ENCODE measurements at places on chromosomes 6 and 20.

GRCh38 chr6:25175196-25175595, 104.0 kb upstream of the CARMIL1 start:
- DNase-seq, result no peak

DNA sequence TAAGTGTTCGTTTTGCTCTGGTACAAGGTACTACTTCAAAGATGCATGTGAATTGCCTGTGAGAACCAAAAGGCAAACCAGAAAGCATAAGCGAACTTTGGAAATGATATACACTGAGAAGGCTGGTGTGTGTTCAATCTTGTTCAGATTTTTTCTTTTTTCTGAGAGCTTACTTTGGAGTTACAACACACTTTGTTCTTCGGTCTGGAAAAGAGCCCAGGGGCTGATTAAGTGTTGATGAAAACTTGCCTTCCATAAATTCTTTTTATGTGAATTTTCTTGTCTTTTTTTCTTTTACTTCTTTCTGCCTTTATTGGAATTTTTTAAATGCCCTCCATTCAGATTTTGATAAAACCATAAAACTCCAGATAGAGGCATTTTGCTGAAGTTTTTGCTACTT, 395.1 kb upstream of the SASH1 start:
- no peak for DNase-seq

GRCh38 chr6:153251326-153251725, 120.2 kb upstream of the RGS17 start:
- no peak for DNase-seq

DNA sequence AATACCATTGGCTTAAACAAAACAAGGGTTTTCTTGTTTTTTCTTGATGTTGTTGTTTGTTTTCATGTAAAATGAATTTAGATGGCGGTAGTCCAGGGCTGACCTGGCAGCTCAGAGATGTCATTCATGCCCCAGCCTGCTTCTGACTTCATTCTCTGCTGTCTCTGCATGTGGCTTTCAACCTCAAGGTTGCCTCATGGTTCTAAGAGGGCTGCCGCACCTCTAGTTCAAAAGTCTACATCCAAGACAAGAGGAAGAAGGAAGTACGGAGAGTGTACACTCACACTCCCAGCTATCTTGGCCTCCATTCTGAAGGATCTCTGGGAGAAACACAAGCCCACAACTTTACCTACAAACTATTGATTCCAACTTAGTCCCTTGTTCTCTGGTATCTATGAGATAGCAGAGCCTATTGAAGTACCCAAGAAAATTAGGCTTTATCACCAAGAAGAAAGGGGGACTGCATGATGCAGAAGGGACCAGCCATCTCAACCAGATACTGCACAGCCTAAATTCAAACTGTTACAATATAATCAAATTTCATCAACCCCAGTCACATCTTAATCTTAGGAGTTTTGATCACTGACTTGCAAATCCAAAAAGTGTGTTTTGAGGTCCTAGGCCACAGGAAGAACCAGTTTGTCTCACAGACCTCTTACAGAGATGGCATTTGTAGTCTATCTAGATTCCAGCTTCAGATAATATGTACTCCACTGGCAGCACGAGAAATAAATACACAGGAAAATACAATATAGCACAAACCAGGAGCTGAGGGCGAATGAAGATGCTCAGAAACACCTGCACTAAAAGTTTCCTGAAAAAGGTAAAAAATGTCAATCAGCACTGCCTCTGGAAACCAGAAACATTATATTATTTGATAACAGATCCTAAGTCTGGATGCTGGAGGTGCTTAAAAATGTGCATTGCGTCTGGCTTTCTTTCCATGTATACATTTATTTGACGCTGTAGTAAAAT, 866 bp upstream of the BTN3A3 start:
- DNase-seq, result no peak

- DNase-seq, result no peak
These were observed 33.8 kb upstream of the IGF2R start for GRCh38 chr6:159935065-159935464.

- DNase-seq, result no peak
These were observed 49.7 kb upstream of the ENPP4 start for GRCh38 chr6:46080111-46080510.

DNA sequence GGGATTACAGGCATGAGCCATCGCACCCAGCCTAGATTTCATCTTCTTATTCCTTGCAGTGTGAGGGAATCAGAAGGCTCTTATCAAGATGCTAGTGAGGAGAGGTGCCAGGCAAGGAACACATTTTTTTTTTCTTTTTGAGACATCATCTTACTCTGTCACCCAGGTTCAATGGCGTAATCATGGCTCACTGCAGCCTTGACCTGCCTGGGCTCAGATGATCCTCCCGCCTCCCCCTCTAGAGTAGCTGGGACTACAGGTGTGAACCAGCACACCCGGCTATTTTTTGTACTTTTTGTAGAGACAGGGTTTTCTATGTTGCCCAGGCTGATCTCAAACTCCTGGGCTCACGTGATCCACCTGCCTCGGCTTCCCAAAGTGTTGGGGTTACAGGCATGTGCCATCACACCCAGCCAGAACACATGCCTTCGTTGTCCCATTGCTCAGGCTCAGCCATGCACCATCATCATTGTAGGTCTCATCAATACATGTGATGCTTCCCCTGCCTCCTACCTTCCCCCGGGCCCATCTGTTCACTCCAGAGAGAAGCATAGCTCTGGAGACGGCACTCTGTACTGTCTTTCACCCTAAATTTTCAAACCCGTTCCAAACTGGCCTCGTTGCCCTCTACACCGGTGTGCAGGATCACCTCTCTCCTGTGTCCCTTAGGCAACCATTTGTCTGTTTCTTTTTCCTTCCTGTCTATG, 10.1 kb downstream of the FLOT1 start:
- DNase-seq, result no peak

GRCh38 chr20:11454966-11455799, 462.5 kb upstream of the BTBD3 start:
- DNase-seq, result no peak

DNA sequence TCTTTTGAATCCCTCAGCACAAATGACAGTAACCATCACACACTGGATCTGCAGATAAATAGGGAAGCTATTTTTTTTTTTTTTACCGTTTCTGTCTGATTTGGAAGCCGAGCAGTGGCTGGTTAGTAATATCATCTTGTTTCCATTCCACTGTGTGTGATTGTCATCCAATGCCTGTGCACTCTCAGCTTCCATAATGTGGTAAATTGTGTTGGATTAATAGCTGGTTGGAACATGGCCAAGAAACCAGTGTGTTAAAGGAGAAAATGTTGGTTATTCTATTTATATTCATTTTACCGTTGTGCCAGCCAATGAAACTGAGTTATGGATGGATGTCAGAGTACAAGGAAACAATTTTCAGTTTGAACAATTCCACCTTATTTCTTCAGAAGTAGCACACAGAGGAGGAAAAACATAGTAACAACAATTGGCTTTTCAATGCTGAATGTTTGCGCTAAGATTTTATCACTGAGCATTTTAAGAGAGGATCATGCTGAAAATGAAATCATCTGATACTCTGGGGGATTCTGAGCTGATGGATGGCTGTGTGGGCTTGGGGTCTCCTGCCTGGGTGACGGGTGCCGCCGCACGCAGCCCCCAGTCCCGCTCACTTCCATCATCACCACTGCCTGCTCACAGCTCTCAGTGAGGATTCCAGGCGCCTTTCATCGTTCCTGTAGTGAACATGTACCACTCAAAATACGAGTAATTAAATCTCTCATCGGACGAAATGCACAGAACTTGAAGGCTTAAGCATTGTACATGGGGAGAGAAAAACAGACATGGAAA, 40.7 kb upstream of the EXOC2 start:
- no peak for DNase-seq

DNA sequence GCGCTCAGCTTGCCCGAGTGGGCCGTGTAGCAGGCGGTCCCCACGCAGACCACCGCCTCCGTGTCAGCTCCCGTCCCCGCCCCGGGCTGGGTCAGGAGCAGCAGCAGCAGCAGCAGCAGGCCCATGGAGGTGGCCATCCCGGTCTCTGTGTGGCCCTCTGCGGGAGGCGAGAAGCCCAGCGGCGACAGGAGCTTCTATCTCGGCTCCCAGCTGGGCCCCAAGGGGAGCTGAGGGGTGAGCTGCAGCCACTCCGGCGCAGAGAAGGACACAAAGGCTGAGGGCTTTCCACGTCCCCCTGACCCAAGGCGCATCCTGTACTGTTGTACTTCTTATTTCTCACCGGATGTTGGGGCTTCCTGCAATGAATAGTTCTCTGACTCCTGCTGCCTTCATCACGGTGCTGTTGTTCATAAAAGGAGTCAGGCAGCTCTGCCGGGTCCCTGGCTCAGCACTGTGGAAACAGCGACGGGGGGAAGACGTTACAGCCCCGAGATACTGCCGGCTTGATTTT, at the start of gene CD93:
TSS of gene CD93 (minus strand) at position 269 of the 511 bp plus-strand sequence. CDS start at position 137, 132 bp downstream.
- DNase-seq, result no peak

DNA sequence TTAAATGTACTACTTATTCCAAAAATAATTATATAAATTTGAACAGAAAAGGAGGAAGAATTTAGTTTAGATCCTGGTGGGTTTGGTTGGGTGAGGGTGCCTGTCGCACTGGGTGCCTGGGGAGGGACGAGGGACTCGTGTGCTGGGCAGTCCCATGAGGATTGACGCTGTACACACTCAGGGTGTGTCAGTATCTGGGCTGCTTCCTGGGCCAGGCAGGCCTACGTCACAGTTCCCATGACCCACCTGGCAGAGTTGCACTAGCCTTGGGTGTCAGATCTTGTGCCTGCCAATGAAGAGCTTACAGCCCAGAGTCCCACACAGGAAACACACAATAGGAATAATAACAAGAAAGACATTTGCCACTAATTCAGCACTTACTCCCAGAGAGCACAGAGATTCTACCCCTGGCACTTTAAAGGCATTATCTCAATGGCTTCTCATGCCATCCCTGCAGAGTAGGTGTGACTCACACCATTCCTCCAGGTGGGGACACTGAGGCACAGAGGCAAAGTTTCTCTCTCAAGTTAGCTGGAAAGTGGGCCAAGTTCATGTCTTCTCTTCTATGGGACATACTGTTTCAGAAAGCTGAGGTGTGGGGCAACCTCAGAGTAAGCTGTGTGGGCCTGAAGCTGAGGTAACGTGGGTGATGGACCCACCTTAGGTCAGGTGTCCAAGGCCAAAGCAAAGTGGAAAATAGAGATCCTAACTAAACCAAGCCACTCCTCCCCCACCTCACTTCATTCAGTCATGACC, 1.3 kb upstream of the SDCBP2 start:
- DNase-seq, result peak; percentile 49

GRCh38 chr20:34574426-34574825, 15.9 kb downstream of the MAP1LC3A start:
- no peak for DNase-seq

DNA sequence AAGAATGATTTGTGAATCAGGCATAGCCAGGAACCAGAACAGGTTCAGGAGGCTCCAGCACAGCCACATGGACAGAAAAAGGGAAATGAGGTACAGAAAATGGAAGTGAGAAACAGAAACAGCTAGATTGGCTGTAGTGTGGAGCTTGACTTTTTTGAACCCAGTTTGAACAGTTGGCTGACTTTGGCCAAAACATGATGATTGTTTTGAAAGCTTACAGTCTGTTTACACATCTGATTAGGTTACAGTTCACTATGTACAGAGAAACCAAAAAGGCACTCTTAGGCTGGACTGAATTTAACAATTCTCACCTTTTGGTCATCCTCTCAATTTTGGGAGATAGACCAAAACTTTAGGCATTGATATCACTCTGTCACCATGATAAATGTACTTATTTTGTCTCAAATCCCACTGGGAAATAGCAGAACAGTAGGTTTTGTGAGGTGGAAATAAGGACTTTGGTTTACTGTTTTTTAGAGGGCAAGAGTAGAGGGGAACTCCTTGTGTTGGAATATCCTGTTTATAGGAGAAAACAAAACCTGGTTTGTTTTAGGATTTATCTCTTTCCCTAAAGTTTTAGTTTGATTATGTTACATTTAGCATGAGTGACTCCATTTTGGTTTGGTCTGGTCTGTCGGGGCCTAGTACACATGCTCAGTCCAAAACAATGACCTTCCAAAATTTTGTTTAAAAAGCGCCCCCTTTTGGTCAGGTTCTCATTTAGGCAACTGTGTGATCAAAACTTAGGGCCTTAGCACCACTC, 123.1 kb downstream of the OLIG3 start:
- no peak for DNase-seq

GRCh38 chr20:53891306-53891894, 179.0 kb downstream of the BCAS1 start:
- DNase-seq, result no peak

- no peak for DNase-seq
These were observed 766 bp upstream of the TBC1D22B start for GRCh38 chr6:37256692-37257319.

GRCh38 chr6:98678481-98678880, 155.9 kb upstream of the POU3F2 start:
- DNase-seq, result no peak

DNA sequence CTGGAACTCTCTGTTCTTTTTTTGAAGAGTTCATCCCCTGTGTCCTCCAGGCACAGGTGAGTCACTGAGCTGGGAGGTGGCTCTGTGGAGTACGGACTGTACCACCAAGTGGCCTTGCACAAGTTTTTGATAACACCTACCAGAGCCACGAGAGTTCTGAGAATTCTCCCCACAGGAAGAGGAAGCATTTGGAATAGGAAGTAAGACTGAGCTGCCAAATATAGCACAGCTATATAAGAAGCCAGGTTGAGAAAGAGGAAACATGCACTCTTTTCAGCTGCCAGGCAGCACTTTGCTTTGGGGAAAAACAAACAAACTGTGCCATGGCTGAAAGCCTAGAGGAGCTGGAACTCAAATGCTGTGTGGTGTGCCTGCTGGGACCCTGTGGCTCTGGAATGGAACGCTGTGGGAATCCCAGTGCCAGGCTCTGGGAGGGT, 70.8 kb upstream of the RIPOR2 start:
- no peak for DNase-seq

DNA sequence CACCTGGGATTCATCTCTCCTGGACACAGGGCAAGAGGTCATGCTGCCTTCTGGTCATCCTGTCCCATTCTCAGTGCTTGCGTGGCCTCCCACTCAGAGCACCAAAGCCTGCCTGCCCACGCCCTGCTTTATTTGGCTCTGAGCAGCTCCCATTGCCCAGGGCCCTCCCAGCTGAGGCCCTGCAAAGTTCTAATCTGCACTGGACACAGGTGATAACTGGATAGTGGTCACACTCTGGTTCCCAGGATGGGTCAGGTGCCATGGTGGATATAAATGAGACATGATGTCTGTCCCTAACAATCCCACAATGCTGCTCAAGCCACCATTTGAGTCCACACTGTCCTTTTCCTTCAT, 39.5 kb downstream of the CPXM1 start:
- no peak for DNase-seq

DNA sequence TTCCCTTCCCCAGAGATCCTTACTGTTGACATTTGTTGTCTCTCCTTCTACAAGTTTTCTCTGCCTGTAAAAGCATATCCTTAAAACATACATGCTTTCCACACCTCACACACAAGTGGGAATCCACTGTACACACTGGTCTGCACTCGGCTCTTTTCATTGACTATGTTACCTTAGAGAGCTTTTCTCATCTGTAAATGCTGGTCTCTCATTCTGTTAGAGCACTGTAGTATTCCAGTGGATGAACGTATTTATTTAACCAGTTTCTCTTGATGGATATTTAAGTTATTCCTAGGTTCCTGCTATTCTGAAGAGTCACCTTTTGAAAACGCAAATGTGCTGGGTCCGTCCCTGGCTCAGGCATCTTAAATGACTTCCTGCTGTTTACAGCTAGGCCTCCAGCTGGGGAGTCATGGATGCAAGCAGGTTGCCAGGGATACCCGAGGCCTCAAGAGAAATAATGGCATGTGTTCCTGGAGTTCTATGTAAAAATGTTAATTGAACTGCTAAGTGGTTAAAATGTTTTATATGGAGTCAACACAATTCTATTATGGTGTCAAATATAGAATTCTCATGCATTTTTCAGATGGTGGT, 61.1 kb upstream of the TGM3 start:
- no peak for DNase-seq

All from activated CD4-positive, alpha-beta T cell treated with anti-CD3 and anti-CD28 coated beads, Interleukin-2, amount 50 U/mL, for 1 hour (primary cell).